ENCODE measurements at places on chromosomes 16 and 17.

GRCh38 chr17:8248751-8249607, at the start of gene PFAS:
Gene PFAS, plus strand, starts transcription at chr17:8249289. Its CDS starts 4,649 bp downstream, at chr17:8253938.
- DNase-seq, result peak; percentile 96

DNA sequence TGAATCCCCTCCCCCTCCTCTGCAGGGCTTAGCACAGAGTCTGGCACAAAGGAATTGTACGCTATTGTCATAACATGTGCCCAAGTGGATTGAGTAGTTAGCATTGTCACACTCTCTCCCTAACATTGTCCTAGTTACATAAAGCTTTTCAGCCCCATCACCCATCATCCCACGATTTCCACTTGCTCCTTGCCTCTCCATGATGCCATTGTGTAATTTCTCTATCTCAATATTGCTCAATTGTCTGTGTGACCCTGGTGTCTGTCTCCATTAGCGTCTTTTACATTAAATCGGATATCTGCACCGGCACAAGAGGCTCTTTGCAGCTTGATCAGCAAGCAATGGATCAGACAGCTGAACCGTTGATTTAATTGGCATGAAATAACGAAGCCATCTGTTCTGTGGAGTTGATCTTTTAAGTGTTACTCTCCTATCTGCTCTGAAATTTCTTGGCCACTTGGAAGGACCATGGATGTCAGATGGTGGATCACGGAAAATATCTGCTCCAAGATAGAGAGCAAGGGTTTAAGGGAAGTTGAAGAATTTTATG, 77.0 kb upstream of the HS3ST4 start:
- DNase-seq, result no peak

GRCh38 chr16:78216166-78216745, 116.8 kb downstream of the WWOX start:
- DNase-seq, result no peak

DNA sequence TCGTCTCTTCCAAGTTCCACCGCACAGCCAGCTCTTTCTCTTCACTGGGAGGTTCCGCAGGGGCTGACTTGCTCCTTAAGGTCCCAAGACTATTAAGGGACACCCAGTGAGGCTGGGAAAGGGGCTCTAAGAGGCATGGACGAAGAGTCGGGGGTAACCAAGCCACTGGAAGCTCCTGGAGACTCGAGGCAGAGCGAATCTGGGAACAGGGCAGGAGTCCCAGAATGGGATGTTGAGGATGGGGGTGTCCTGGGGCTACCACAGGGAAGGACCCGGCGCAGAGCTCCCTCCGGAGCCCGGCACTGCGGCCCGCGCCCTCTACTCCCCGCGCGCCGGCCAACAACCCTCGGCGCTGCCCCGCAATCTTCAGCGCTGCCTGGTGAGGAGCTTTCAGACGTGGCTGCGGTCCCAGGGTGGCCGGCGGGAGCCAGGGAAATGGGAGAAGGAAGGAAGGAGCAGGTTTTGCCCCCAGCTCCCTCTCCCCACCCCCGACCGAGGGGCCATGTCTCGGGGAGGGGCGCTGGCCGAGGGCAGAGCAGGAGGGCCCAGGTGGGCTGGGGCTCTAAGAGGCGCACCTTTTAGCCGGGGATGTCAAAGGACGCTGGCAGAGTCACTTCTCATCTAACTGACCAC, 581 bp downstream of the CHST5 start:
- no peak for DNase-seq

GRCh38 chr17:78118801-78119241, 9.7 kb downstream of the TMC6 start:
- peak; percentile 60 for DNase-seq

GRCh38 chr17:40962059-40962561, 4.6 kb downstream of the KRT39 start:
- no peak for DNase-seq

- DNase-seq, result no peak
Observed at GRCh38 chr16:27228045-27228444, 24.7 kb downstream of the KDM8 start.

- no peak for DNase-seq
Observed at GRCh38 chr16:83134638-83135037, 507.9 kb downstream of the CDH13 start.

DNA sequence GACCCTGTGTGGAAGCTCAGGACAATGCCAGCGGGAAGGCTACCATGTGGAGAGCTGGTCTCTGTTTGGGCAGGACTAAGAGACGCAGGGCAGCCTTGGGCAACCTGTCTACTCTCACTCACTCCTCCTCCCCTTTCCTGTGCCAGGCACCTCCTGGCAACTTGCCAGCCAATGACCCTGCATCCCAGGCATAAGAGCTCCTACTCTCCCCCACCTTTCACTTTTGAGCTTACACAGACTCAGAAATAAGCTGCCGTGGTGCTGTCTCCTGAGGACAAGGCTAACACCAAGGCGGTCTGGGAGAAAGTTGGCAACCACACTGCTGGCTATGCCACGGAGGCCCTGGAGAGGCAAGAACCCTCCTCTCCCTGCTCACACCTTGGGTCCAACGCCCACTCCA, 2.6 kb downstream of the HBM start:
- DNase-seq, result peak; percentile 34

- DNase-seq, result no peak
Observed at GRCh38 chr17:27748360-27748825, 51.9 kb downstream of the NOS2 start.

DNA sequence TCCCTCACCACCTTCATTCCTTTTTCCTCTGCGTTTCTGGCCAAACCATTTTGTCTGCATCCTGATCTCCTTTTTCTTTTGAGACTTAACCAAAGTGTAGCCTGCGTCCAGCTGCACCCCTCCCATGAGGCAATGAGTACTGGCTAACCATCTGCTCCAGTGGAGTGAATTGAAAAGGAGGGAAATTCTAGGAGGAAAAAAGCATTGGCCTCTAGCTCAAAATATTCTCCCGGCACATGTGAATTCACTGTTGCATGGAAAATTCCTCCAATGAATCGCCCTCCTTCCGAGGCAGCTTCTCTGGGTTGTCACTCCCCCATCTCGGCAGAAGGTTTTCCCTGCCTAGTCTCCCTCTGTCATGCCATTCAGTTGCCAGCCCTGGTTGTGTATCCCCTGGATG, 5.6 kb downstream of the RAP1GAP2 start:
- DNase-seq, result no peak

DNA sequence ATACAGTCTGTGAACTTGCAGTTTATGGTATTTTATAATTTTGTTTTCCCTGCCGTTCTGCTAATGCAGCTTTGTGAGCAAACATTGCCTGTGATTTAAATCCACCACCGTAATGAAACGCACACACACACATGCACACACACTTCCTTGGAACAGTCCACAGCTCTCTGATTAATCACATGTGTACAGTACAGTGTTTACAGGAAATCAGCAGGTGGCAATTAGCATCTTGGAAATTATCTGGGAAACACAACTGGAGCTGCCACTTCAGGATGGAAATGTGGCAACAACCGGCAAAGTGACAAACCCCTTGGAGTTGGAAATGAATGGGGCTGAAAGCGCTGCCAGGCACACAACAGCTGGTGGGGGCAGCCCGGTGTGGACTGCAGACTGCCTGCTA, 12.9 kb upstream of the ZKSCAN2 start:
- no peak for DNase-seq

GRCh38 chr16:54503011-54503855, 216.6 kb upstream of the IRX3 start:
- peak; percentile 73 for DNase-seq

DNA sequence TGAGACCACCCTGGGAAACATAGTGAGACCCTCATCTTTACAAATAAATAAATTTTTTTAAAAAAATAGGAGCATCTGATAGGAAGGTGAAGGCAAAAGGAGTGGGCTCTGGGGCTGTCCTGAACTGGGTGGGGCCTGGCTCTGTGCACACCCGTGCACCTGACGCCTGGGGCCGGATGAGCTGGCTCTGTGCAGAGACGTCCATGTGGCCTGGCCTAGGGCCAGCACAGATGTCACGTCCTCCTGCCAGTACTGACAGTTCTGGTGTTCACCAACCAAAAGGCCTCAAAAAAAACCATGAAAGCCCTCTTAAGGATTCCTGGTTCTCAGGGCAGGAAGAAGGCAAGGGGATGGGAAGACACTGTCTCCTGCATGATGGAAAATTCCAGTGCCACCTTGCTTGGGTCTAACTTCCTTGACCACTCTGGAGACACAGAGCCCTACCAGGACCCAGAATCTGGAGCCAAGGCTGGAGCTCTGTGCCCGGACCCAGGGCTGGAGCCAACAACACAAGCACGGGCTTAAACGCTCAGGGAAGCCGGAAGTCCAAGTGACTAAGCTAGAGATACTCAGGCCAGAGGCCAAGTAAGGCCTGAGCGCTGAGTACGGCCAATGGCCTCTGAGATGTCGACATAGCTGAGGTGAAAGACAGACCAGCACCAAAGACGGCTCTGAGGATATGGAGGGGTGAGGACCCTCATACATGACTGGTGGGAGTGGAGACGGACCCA, 32.9 kb downstream of the COPRS start:
- no peak for DNase-seq

DNA sequence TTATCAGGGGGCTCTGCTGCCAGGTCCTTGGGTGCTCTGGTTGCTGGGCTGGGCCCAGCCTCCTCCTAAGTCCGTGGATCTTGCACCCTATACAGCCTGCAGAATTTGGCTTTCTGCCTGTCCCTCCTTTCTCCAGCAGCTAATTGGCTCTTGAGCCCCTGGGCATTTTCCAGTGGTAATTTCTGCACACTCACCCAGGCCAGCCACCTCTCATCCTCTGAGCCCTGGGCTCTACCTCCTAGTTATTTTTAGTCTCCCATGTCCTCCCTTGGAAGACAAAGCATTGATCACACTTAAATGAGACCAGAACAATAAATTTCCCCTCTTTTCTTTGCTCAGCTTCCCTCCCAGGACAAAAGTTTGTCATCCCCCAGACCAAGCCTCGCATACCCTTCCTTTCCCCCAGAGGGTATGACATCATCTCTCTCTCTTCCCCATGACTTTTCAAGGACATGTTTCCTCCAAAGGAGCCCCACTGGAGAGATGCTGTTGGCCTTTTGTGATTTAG, 38.1 kb downstream of the C17orf75 start:
- DNase-seq, result no peak

GRCh38 chr17:8359769-8360168, 16.7 kb downstream of the KRABD2 start:
- no peak for DNase-seq
